Hematopoietic multipotent progenitor cell (in vitro differentiated cells): ENCODE measurements at places on chromosomes 11 and 22. TPM values are rescaled to one million over a fixed set of nuclear protein-coding genes. Genes with fewer than 3 reads are reported as not detected.

DDIAS gene
- 4.0 TPM for total RNA-seq

PTPN5 gene
- under 0.01 TPM for total RNA-seq

GRCh38 chr11:35343033-35343598 is 76.2 kb downstream of the SLC1A2 start:
- peak; percentile 48 for DNase-seq

- no peak for DNase-seq
Observed at GRCh38 chr11:46696212-46696558, 4.2 kb downstream of the ARHGAP1 start.

GRCh38 chr11:60763692-60764369 is 7.2 kb downstream of the MS4A15 start:
- no peak for DNase-seq

GRCh38 chr22:23268139-23268712 is 87.9 kb downstream of the BCR start:
- no peak for DNase-seq

- DNase-seq: no peak
Observed at GRCh38 chr11:45919806-45920530, 2.3 kb upstream of the PEX16 start.

DNA sequence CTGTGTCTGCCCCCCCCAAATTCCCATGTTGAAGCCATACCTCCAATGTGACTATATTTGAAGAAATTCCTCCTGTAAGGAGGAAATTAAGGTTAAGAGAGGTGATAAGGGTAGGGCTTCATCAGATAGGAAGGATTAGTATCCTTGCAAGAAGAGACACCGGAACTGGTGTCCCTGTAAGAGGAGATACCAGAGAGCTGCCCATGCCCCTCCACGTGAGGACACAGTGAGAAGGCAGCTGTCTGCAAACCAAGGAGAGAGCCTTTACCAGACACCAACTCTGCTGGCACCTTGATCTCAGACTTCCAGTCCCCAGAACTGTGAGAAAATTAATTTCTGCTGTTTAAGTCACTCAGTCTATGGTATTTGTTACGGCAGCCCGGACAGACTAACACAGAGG is 109.3 kb downstream of the ARFGAP2 start:
- no peak for DNase-seq

GRCh38 chr11:69437876-69438205 is 43.6 kb upstream of the LINC01488 start:
- no peak for DNase-seq

DNA sequence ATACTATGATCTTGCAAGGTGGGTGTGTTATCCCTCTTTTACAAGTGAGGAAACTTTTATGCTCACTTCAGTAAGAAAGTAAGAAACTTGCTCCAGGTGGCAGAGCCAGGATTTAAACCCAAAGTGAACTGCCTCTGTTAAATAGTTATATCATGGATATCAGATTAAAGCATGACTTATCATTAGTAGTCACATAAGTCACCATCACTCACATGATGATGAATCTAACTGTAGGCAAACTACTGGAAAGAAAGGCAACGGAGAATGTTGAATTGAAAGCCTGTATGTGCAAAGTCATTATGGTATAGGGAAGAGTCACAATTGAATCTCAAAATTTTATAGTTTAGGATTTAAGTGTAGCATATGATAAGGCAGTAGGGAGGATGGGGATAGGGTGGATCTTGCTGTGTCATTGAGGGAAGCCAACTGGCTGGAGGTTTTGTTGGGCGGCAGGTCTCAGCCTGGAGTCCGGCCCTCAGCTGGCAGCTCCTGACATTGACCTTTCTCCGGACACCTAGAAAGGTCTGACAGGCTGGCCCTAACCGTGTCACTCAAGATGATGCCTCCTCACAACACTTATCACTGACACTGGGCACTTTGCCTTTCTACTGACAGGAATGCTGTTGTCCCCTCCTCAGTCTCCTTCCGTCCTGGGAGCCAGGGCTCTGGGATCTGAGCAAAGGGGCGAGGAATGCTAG is 98.3 kb downstream of the EMSY start:
- no peak for DNase-seq

GRCh38 chr11:10894666-10895065 is 36.8 kb upstream of the ZBED5 start:
- no peak for DNase-seq

DNA sequence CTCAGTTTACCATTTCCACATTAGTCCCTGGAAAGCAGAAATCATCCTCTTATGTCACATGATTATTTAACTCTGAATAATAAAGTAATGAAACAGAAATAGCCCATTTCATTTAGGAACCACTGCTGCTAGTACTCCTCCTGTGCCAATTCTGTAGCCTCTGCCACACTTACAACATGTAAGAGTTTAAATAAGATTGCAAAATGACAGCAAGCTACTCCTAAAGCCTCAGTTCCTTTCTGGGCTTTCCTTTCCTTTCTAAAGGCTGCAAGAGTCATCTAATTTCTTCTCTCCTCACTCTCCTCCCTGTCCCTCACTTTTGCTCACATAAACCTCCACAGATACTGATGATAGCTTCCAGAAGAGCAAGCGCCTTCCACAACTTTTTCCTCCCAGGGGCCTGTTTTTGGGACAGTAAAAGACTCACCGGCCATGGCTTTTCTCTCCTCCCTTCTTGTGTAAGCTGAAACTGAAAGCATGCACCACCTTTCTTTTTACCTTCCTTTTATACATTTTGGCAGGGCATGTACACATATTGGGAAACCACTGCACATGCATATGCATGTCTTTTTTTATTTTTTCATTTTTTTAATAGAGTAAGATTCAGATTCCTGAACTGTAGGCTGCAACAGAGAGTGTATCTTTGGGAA is 38.5 kb downstream of the CARD18 start:
- DNase-seq: no peak

GRCh38 chr11:121793916-121794315 is 322.1 kb downstream of the BLID start:
- DNase-seq: no peak
